Esophagus muscularis mucosa (tissue), 4 donors: ENCODE measurements at places on chromosomes 1 and 21. TPM values are rescaled to one million over a fixed set of nuclear protein-coding genes. Genes with fewer than 3 reads are reported as not detected.

The HSF2BP gene
- total RNA-seq = not detected

The SLC22A15 gene
- 2.2 TPM for total RNA-seq

The EPRS1 gene
- total RNA-seq = 30.3 TPM

- no peak for DNase-seq
Measured at GRCh38 chr1:203095061-203095690, 9.4 kb upstream of the MYOG start.

GRCh38 chr1:40302475-40302874 is 14.6 kb downstream of the COL9A2 start:
- DNase-seq = no peak

DNA sequence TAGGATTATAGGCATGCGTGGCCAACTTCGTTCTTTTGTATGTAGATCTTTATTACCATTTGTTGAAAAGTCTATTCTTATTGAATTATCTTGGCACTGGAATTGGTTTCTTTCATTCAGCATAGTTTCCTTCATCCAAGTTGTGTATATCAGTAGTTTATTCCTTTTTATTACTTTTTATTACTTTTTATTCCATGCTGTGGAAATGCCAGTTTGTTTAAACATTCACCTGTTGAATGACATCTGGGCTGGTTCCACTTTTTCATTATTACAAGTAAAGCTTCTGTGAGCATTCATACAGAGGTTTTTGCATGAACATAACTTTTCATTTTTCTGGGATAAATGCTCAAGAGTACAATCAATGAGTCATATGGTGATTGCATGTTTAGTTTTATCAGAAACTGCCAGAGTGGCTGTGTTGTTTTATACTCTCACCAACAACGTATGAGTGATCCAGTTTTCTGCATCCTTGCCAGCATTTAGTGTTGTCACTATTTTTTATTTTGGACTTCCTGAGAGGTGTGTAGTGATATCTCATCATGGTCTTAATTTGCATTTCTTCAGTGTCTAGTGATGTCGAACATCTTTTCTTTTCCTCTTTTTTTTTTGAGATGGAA is 28.6 kb downstream of the PTPRU start:
- DNase-seq = no peak

DNA sequence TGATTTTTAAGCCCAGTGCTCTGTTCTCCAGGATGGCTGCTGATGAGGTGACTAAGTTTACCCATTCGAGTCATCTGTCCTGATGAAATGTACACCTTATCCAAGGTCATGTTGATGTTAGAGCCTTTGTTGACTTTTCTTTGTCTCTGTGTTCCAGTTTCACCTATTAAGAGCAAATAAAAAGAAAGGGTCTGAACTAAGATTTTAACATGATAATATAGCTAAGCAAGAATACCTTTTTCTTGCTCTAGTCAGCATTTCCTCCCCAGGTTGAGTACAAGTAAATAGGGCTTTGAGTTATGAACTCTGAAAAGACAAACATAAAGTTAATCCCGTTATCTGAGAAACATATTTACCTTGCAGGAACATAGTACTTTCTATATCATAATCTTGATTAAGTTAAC is 52.1 kb upstream of the GPR88 start:
- no peak for DNase-seq

DNA sequence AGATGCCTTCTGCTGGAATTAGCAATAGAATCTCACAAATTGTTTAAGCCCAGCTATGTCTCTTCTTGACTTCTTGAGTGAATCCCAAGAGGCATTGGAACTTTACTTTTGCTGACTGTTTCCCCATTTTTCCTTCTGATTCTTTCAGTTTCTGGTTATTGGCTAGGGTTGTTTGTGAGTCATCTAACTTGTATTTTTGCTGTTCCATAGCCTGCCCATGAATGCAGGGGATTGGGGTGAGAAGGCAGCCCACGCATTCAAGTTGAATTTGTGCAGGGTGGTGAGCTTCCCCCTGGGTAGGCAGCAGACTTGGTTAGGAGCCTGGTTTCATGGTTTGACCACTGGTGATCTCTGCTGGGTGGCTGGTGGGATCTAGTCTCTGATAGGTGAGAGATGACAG is 10.4 kb upstream of the KLF17 start:
- DNase-seq = peak; percentile 57

DNA sequence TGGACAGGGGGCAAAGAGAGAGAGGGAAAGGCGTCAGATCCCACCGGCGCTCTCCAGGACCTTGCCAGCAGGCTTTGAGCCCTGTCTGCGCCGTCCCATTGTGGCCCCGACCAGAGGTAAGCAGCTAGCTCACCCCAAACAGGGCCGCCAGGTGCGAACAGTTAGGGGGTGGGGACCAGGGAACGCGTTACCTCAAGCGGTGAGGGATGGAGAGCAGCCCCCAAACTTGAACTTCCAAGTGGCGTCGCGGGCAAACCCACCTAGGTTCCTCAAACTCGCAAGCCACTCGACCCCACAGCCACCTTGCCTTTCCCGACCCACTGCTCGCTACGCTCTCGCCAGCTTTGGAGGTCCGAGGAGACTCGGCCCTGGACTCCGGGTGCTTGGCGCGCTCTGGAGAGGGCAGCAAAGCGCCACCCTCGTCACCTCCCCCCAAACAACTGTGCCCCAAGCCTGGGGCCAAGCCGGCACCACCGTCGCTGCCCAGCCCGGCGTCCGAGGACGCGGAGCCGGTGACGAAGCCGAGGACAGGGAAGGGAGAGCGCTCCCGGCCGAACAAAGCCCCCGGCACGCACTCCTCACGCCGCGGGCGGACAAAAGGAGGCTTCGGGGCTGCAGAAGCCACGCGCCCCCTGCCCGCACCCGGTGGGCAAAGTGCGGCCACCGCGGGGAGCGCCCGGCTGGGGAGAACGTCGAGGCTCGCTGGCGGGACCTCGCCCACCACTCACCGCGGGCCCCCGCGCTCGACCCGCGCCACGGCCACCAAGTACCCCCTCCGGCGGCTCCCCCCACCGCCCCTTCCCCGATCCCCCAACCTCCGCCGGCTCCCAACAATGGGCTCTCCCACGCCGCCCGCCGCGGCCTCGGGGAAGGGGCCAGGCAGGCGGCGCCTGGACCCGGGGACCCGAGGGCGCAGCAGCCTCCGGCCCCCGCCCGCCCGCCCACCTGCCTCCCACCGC is 976 bp downstream of the SSBP3 start:
- no peak for DNase-seq

- no peak for DNase-seq
Measured at GRCh38 chr1:77313491-77313890, 31.7 kb downstream of the AK5 start.
